Heart right ventricle (tissue), 16 donors: ENCODE measurements at places on chromosomes 2 and 18. TPM values are rescaled to one million over a fixed set of nuclear protein-coding genes. Genes with fewer than 3 reads are reported as not detected.
A peak's percentile ranks its signal among the peaks of the same experiment; 100 is the strongest.

- no peak for DNase-seq
Observed at GRCh38 chr2:233553366-233553765, 13.2 kb downstream of the USP40 start.

DNA sequence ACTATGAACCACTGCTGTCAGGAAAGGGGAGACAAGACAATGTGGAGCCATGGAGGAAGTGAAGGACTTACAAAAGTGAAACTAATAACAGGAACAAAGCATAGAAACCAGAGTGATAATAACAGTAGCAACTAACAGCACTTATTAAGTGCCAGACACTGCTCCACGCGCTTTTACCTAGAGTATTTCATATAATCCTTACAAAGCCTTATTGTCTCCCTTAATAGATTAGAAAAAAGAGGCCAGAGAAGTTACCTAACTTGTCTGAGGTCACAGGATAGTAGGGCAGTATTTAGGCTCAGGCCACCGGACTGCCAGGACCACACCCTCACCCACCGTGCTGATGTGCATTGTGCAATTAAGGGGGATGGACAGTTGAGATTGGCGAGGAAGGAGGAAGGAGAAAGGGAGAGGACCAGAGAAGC is 98.6 kb upstream of the NFU1 start:
- DNase-seq = no peak

Gene L3MBTL4
- 1.9 TPM for total RNA-seq

GRCh38 chr2:142065156-142065555 is 65.7 kb downstream of the LRP1B start:
- no peak for DNase-seq

DNA sequence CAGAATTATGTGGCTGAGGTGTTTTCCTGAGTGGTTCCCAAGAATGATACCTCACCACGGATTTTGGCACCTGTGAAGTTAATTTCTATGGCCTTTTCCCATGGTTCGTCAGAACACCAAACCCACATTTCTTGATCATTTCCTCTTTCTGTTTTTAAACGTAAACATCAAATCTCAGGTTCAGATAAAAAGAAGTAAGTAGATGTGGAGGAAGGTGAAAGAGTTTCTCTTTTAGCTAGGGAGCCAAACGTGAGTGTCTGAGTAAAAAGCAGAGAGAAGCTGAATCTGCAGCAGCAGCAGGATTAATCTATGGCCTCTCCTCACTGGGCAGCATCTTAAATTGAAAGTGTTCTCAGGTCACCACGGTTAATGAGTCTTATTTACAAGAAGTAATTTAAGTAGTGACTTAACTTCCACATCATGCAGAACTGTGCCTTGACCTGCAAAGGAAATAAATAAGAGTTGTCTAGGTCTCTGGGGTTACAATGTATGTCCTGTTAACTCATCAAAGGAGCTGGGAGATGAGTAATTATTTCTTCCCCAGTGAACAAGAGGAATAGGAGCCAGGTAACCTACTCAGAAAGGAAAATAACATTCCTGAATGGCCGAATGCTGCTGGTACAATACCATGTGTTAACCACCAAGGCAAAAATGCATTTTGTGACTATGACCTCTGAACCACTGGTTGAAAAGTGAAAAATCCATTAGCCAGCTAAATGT is 139.6 kb upstream of the NETO1 start:
- DNase-seq = no peak

Gene AQP12B
- total RNA-seq = not detected

Gene HOXD8
- total RNA-seq = not detected

DNA sequence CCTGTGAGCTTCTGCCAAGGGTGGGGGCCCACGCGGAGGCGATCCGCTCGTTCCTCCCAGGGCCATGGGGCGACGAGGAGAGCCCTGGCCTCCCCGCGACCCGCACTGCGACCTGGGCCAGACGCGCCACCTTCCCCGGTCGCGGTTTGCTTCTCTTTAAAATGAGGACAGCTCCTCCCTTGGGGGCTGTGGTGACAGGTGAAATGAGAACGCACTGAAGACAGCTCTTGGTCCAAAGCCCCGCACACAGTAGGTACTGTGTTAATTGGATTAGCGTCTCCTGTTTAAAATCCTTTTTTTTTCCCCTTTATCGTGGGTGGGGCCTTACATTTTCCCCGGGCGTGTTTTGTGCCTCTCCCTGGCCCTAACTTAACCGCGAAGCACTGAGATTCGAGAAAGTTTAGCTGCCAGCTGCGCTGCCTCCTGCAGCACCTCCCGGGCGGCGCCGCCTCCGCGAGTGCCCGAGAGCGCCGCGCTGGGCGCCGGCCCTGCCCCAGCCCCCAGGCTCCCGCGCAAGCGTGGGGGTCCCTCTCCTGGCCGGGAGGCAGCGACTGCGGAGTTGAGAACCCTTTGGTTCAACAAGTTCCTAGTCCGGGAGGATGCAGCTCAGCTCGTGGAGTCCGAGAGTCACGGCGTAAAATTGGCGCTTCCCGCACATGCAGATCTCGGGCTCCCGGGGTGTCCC is 1.1 kb downstream of the HPCAL1 start:
- peak; percentile 23 for DNase-seq

DNA sequence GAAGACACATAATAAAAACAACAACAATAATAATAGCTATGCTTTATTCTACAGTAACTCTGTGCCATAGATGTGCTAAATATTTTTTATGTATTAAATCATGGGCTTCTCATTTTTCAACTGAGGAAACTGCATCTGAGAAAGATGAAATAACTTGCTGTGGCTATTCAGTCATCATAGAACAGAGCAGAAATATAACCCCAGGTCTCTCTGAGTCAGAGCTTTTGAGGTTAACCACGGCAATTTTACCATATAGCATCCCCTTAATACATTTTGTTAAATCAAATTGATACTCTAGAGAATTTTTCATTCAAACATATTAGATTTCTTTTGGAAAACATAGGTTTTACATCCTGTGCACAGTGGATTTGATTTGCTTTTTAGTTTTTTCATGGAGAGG is 586.6 kb upstream of the KLHL29 start:
- no peak for DNase-seq

- no peak for DNase-seq
Observed at GRCh38 chr2:129689653-129690448, 289.6 kb upstream of the RAB6C start.
